ENCODE measurements at places on chromosomes 4 and X.
A peak's percentile ranks its signal among the peaks of the same experiment; 100 is the strongest.

DNA sequence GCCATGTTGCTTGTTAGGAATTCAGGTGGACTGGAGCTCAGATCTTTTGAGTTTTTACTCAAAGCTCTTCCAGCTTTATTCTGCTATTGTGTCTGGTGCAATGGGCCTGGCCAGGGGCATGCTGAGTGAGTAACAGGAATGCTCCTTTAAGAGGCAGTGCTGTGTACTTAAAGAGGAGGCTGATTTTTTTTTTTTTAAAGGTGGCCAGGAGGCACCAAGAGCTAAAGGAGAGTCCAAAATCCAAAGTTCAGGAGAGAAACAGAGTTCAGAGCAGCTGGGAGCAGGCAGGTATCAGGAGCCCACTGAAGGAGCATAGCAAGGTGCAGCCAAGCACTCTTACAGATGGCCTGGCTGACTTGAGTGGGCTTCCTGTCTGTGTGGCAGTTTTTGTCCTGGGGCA, 178.7 kb downstream of the FMR1NB start:
- DNase-seq, result no peak

DNA sequence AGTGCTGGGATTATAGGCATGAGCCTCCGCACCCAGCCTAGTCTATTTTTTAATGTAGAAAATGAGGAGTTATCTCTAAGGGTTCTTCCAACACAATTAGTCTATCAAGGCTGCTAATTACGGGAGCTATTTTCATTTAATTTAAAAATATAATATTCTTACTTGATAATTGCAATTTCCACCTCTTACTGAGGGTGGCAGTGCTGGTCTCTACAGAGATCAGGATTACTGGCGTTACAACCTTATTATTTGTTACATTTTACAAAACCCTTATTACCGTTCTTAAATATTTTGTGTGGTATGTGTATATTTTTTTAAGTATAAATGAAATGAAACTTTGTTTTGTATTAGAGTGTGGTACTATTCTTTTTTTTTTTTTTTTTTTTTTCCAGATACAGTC, 17.6 kb upstream of the GK start:
- DNase-seq, result no peak

DNA sequence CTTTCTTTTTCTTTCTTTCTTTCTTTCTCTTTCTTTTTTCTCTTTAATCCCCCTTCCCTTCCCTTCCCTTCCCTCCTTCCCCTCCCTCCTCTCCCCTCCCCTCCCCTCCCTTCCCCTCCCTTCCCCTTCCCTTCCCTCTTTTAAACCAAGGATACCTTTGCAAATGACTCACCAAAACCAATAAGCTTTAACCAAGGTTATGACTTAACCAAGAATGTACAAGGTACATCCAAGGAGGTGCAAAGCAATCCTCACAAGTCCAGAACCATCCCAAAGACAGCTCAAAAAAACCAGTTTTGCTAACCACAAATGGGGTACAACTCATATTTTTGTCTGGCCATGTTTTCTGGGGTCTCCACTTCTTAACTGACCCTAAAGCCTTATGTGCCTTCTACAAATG, 174.7 kb upstream of the PPP1R2C start:
- no peak for DNase-seq

DNA sequence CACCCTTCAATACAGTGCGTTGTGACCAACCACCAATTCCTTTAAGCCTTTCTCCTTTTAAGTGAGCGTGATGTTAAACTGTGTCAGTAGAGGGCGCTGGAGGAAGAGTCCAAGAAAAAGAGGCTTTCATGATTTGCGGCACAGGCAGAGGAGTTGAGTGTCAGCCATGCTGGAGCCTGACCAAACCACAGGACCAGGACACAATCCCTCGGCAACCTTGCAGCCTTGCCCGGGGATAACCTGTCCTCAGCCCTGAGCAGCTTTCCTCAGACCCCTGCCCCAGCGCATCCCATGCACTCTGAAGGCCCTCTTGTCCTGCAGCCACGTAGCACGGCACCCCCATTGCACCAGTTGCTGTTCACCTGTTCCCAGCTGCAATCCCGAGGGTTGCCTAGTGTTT, 53.5 kb upstream of the SMIM31 start:
- no peak for DNase-seq

DNA sequence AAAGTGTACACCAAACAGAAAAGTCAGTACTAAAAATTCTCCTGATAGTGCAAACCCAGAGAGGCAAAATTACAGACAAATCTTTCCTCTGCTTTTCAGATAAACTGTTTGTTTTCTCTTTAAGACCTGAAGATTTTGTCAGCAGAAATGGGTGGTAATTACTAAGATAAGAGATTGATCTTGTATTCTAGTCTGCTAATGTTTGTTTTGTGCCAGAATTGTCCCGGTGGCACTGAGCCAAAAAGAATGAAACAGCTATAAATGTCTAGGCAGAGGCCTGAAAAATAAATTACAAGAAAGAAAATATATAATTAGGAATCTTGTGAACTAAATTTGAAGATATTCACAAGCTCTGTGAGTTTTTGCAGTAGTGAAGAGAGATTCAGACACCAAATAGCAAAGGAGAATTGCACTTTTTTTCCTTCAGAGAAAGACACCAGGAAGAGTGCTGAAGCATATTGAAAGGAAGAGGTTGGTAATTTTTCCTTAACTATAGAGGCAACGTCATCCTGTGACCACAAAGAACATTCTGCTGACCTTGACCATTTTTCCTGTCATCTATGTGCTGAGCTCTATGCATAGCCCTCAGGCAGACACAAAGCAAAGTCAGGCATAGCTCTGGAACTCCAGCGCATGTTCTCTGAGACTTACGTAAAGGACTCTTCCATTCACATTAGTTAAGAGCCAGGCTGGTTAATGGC, 314.5 kb upstream of the RASGEF1B start:
- no peak for DNase-seq

DNA sequence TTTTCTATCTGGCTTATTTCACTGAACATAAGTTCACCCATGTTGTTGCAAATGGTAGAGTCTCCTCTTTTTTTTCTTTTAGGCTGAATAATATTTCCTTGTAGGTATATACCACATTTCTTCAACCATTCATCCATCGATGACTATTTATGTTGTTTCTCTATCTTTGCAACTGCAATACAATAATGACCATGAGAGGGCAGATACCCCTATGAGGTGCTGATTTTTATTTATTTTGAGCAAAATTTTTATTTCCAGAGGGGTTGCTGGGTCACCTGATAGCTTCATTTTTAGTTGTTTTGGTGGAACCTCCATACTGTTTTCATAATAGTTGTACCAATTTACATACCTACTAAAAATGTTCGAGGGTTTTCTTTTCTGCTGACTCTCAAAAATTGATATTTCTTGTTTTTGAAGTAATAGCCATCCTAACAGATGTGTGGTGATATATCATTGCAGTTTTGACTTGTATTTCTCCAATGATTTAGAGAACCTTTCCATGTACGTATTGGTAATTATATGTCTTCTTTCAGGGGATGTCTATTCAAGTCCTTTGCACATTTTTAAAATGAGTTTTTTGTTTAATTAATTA, 1697.0 kb downstream of the PCDH7 start:
- no peak for DNase-seq

DNA sequence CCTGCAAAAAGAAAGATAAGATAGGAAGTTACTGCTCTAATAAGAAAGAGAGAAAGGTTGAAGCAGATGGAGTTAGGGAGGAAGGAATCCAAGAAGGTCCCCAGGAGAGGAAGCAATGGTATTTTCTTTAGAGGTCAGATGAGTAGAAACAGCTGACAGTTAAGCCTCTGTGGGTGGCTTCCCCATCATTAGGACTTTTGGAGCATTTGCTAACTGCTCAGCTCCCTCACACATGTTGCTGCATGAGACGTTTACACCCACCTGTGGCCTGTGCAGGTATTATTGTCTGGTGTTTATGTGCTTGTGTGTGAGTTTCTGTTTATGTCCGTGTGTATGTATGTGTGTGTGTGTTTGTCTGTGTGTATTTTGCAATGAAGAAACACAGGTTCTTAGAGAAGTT, 346.8 kb downstream of the RAB28 start:
- no peak for DNase-seq

DNA sequence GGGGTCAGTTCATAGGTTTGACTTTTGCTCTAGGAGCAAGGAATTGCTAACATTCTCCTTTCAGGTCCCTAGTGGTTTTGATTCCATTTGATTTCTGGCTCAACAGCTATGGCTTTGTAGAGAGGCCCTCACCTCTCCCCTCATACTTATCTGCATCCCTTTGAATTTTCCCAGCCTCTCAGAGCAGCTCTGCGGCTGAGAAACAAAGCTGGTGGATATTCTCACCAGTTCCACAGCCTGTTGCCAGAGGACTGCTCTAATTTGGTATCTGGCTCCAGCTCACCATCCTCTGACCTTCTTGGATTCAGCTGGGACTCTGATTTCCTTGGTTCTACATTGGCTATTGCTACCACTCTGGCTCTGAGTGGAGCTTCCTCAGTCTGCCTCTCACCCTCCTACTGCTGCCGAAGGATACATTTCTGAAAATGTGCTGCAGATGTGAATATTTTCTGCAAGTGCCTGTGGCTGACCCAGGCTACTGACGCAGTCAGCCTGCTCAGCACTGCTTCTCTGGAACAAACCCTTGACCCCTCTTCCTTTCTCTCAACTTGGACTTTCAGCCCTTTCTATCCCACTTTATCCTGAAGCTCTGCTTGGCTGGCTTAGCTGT, 110.9 kb upstream of the ENPEP start:
- DNase-seq, result no peak

DNA sequence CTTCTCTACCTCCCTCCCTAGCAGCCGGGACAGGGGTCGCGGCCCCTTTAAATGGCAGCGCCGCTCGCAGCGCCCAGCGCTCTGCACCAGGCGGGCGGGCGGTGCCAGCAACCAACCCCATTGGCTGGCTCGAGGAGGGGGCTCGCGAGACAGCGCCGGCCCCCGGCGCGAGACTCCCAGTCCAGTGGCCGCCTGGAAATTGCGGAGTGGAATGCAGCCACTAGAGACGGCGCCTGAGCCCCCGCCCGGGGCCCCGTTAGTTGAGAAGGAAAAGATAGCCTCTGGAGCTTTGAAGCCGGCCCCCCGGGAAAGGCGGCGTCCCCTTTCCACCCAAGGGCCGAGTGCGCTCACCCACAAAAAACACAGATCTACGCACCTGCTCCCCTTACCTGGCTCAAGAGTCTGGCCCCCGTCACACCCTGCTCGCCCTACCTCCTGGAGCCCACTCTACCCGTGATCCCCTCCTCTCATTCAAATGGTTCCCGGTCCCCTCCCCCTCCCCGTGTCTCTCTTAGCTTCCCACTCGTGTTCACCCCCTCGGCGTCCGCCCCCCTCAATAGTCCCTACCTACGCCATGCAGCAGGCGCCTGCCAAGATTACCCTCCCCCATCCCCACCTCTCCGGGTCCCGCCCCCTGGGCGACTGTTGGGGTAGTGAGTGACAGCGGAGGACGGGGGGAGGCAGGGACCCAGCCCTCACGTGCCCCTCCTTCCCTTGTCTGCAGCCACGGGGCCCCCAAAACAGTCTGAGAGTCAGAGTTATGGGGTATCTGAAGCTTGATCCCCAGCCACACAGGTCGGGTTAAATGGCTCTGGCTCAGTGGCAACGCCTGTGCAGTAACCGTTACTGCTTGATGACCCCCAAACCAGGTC, at the start of gene ZMYM3:
TSS of gene ZMYM3 (minus strand) at position 49 of the 872 bp plus-strand sequence. CDS start 885 bp downstream, outside the sequence.
- peak; percentile 62 for DNase-seq

DNA sequence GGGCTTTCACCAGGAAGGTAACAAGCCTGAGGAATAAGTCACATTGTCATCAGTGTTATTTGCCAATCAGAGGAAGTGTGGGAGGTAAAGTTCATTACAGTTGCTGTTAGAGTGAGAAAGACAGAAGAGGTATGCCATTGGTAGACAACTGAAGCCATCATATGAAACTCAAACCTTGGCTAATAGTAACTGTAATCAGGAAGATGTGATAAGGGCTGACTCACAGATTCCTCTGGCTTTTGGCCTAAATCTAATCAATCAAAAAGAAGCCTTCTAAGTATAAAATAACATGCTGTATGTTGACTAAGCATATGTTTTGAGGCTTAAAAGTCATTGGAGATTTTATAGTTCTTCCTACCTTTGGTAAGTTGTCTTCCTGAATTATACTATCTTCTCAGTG, 242.8 kb downstream of the PCDH7 start:
- DNase-seq, result no peak

GRCh38 chr4:41683326-41683725, 65.2 kb downstream of the PHOX2B start:
- DNase-seq, result no peak

GRCh38 chrX:11908371-11908770, 150.3 kb downstream of the MSL3 start:
- peak; percentile 10 for DNase-seq

- no peak for DNase-seq
These were observed 18.2 kb downstream of the PTTG2 start for GRCh38 chr4:37978248-37978924.

GRCh38 chrX:2913118-2913517, 16.0 kb downstream of the ARSD start:
- no peak for DNase-seq

- no peak for DNase-seq
These were observed 17.9 kb downstream of the METTL14 start for GRCh38 chr4:118703118-118703517.

- no peak for DNase-seq
These were observed 107.0 kb upstream of the EPHA5 start for GRCh38 chr4:65777270-65777669.

- no peak for DNase-seq
These were observed 2747.1 kb downstream of the PCDH7 start for GRCh38 chr4:33467291-33467690.

DNA sequence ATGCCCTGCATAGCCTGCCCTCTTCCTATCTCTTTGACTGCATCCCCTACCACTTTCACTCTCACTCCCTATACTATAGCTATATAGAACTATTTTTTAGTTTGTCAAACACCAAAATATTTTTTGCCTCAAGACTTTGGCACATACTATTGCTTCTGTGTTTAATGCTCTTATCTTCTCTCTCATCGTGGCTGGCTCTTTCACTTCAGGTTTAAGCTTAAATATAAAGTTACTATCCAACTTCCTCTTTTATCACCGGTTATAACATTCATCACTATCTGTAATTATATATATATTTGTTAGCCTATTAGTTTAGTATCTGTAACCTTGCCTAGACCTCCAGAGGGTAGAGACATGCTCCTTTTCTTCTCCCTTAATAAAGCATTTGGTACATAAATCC, 11.5 kb upstream of the HMGB2 start:
- DNase-seq, result no peak

GRCh38 chrX:137401092-137401491, 164.8 kb upstream of the ZIC3 start:
- no peak for DNase-seq

- DNase-seq, result no peak
These were observed 80.1 kb downstream of the CENPC start for GRCh38 chr4:67465032-67465762.

GRCh38 chrX:18647621-18648020, 24.3 kb downstream of the RS1 start:
- no peak for DNase-seq

- no peak for DNase-seq
These were observed 57.4 kb downstream of the SPOCK3 start for GRCh38 chr4:167176723-167177367.

DNA sequence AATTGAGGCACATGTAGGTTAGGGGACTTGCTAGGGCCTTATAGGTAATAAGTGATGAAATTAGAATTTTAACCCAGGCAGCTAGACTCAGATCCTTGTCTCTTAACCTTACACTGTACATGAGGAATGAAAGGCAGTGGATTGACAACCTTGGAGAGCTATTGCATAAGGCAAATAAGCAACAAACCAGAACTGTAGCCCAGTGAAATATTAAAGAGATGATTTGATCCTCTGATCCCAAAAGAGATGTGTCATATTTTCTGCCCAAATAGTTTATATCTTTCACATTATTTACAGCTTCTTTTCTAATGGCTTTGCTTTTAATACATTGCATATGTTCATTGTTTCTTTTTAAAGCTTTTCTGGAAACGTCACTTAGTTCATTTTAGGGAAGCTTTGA, 252.6 kb downstream of the ANK2 start:
- DNase-seq, result no peak

- DNase-seq, result no peak
These were observed 121.6 kb upstream of the GRID2 start for GRCh38 chr4:92182006-92182735.
